Activated CD4-positive, alpha-beta T cell treated with anti-CD3 and anti-CD28 coated beads for 1 hour (primary cell): ENCODE measurements at places on chromosomes 5 and 9.

DNA sequence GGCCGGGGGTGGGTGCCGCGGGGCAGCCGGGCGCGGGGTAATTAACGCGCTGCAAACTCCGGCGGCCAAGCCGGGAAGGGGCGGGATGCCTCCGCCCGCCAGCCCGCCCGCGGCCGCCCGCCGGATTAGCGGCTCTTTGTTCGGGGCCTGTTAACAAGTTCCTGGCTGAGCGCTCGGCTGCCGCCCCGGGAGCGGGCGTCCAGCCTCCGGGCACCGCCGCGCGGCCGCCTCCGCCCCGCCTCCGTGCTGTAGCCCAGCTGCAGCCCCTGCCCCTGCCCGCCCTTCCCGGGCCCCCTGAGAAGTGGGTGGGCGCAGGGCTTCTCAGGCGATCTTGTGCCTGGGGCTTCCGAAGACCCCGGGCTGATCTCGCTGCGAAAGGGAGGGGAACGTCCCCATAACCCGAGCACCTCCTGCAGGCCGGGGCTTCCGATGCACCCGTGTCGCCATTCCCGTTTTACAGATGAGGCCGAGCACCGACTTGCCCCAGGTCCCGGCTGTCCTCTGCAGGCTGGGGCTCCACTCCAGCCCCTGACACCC lies 7.5 kb downstream of the UNC5A start:
- no peak for DNase-seq

- no peak for DNase-seq
These were observed 305.0 kb upstream of the IRX4 start for GRCh38 chr5:2187687-2188086.

DNA sequence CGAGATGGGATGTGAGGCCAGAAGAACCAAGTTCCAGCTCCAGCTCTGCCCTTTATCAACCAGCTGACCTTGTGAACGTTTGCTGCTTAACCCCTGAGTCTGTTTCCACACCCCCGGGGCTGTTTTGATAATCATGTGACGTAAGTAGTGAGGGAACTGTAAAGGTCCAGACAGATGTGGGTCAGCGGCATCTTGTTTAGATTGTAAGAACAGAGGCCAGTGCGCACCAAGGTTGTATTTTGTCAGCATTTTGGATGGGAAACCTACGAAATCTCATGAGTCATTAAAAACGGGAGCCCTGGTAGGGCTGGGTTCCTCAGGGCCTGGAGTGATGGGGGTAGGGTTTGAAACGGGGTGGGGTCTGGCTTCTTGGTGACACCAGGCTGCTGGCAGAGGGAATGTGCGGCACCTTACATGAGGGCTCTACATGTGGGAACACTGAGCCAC lies 13.8 kb upstream of the COL15A1 start:
- no peak for DNase-seq

DNA sequence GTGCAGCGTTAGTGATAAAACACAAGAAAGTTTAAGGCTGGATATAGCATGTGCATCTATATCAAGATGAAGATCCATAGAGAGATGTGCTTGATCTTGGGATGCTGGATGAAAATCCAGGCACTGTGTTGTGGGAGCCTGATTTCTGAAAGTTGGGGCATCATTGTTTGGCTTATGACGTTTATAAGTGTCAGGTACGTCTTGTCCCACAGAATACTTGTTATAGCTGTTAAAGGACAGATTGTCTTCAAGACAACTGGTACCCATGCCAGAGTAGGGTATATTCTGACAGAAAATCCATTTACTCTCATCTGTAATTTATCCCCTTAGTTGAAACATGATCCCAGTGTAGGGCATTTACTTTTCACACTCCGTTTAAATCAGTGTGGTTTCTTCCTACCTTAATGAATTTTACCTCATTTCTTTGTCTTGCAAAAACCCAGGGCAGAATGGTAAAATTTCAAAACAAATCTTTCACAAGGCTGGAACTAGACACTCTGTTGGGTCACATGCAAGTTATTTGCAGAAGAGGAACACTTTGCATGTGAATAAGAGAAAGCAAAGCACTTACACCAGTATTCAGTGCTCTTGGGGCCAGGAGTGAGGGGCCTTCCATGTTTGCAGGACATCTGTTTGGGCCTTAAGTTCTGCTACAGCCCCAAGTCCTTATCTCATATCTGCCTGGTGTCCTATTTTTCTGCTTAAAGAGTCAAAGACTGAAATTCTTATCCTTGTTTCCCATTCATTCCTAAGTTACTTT lies 73.3 kb downstream of the GHR start:
- DNase-seq = no peak

DNA sequence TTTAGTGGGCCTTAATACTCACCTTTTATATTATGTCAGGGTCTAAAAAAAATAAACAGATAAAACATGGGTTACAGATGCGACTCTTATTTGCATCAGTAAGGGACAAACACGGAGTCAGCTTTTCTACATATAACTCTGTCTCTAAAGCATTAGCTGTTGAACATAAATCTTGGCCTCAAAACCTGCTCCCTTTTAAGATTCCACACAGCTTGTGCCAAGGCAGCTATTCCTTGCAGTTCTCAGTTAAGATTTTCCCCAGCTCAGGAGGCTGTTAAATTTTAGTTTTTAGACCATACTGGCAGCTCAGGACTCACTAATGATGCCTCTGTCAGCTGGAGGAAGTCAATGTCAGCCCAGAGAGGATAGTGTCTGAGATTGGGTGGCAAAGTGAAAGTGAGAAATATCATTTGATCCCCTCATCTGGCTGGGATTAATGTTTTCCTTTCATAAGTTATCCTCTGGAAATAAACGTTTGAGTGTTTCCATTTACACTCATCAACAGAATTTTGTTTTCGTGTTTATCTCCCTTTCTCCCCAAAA lies 287.5 kb downstream of the ELAVL2 start:
- DNase-seq = no peak

DNA sequence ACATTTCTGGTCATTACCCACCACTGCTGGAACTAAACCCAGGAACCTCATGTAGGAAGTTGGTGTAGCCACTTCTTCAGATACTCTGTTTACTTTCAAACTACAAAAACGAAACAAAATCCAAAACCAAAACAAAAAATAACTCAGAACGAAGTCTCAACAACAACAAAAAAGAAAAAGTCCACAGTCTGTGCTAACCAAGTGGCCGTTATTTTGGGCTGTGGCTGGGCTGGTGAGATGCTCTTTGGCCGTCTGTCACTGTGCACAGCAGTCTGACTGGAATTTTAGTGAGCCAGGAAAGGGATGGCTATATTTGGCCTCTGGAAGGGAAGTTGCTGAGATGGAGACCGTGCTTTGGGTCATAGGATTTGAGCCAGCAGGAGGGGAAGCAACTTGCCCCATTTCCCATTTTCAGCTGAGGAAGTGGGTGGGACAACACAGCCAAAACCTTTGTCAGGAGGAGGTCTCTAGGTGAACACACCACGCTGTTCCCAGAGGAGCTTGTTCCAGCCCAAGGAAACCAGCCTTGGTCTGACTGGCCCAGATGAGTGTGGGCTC lies 334.1 kb downstream of the ZSWIM6 start:
- no peak for DNase-seq

DNA sequence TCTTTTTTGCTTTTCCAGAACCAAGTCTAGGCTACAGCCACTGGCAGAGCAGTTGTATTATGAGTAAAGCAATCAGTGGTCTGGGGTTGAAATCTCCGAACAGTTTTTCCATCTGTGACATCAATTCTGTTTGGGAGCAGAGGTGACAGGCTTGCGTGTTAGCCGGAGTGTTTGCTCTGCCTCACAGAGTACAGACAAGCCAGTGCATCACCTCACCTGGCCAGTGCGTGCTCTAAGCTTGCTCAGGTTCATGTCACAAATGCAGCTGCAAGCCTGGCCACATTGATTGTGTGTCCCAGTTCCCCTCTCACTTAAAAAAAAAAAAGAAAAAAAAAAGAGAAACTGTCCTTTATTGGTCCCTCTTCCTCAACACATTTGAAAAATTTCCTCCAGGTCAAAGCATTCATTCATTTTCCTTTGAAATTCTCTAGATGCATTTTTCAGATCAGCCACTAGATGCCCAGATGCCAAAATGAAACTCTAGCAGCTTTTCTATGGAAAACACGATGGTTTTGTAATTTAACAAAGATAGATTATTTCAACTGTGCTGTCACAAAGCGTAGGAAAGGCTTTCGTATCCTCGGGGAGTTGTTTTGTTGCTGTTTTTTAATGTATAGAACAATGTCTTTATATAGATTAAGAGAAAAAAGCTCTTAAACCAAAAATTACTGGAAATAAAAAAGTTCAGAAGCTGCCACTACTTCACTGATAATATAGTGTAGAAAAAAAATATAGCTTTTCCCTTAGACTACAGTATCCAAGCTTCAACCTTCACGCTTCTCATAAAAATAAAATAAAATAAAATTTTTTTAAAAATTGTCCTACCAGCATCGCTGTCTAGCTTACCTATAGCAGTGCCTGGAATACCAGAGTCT lies 585.5 kb downstream of the TLE1 start:
- DNase-seq = no peak

GRCh38 chr5:58056546-58056945 lies 403.3 kb downstream of the PLK2 start:
- DNase-seq = no peak

- no peak for DNase-seq
These were observed 75.7 kb downstream of the CAMK4 start for GRCh38 chr5:111299831-111300432.

DNA sequence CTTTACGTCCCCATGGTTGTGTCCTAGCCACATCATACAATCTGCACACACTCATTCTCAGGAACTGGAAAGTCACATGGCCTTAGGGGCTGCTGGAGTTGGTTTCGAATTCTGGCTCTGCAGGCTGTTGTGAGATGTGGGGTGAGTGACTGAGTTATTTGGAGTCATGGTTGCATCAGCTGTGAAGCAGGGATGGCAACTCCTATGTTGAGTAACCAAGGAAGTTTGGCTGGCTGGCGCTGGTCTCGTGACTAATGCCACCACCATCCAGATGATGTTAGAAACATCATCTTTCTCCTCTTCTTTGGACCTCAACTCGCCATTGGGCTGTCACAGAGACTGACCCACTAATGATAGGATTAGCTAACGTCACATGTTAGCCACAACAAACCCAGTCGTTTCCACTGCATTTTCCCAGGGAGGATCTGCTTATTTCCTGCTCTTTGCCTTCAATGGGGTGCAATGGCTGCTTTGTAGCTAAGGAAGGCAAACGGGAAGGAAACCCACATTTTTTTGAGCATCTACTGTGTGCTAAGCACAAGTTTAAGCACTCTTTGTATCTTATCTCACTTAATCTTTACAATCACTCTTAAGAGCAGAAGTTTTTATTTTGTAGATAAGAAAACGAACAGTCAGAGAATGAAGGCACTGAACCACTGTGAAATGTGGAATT lies 78.1 kb upstream of the UBTD2 start:
- no peak for DNase-seq

GRCh38 chr9:128091571-128091970 lies 23.5 kb downstream of the SLC25A25 start:
- DNase-seq = no peak

DNA sequence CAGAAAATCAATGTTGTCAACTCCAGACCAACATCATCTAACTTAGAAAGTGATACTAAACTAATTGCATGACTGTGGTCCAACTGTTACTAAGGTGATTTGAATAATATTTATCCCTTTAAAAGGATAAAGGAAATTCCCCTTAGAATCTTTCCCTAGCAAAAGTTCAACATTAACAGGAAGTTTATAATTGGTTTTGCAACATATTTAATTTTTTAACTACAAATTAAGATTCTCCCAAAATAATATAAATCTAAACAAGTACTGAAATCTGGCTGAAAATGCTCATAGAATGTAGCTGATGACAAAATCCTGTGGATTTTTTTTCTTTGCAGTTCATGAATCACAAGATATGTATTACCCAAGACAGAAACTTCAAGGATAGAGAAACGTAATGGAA lies 151.4 kb downstream of the LPAR1 start:
- no peak for DNase-seq

DNA sequence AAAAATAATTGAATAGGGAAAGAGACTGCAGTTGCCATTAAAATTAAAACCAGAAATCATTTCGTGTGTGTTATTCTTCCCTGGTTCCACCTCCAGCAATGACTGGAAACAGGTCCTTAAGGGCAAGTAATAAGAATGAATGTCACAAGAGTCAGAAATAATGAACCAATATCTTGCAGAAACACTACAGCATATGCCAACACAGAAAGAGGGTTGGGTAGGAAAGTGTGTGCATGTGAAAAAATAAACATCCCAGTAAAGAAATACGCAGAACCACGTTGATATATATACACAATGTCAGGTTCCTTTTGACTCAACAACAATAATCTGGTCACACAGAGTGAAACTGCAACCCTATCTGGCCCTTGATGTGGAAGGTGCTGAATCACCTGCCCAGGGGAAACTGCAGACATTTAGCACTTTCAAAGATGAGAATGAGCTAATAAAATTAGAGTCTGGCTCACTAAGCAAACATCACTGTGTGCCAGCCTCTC lies 15.0 kb downstream of the HMHB1 start:
- DNase-seq = no peak

- DNase-seq = no peak
These were observed 698 bp upstream of the SEC24A start for GRCh38 chr5:134647750-134648424.

- DNase-seq = no peak
These were observed 7.6 kb downstream of the SPRY4 start for GRCh38 chr5:142317173-142317572.

DNA sequence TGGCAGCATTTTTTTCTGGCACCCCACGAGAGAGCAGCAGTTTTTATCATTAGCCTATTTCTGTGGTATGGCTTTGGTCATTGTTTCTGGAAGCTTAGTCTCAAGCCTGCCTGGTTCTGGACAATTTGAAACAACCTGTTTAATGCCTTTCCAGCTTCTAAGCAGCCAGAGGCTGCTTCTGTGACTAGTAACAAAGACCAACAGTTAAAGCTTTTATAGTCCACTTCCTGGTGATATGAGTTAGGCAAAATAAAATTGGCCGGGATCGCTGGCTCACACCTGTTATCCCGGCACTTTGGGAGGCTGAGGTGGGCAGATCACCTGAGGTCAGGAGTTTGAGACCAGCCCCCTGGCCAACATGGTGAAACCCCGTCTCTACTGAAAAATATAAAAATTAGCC lies 24.0 kb downstream of the LYRM7 start:
- no peak for DNase-seq
